ENCODE measurements at places on chromosomes 11 and 22.

DNA sequence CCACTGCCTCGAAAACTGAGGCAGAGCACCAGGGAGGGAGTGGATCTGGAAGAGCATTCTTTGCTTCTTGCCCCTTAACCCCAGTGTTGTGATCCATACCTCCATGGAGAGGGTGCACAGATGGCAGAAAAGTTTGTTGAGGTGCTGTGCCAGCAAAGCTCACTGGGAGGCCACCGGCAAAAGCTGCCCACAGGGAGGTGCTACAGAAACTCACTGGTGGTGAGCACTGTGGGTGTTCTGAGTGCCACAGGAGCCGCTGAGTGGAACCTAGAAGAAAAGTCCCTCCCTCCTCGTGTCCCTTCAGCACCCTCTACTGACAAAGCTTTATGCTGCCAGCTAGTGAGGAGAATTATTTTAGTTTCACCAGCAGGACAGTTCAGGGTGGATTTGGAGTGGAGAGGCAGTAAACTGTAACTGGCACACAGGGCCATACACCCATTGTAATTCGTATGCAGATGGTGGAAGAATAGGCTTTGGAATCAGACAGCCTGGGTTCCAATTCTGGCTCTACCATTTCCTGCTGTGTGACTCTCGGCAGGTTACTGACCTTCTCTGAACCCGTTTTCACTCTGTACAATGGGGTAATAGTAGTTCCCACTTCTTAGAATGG, 84.6 kb downstream of the SWAP70 start:
- DNase-seq = peak; percentile 25

- no peak for DNase-seq
Observed at GRCh38 chr11:788009-788640, 1.8 kb downstream of the CEND1 start.

GRCh38 chr11:125621995-125622394, 3.0 kb upstream of the CHEK1 start:
- DNase-seq = no peak

DNA sequence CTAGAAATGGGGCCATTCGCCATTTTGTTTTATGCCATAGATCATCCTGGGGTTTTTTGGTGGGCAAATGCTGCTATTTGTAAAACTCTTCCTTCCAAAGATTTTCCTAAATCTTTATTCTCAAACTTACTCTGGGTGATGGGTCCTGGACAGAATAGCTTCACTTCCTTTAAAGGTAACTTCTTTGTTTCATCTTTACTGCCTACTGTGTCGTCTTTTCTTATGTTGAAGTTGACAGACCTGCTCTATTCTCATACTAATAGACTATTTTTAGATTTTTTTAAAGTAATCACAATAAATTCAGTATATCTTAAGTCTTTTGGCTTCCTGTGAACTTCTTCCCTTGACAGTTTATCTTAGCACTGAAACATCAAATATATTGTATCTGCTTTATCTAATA, 98.6 kb downstream of the YAP1 start:
- no peak for DNase-seq

GRCh38 chr11:57493507-57494503, 21.7 kb downstream of the SLC43A1 start:
- peak; percentile 62 for DNase-seq

DNA sequence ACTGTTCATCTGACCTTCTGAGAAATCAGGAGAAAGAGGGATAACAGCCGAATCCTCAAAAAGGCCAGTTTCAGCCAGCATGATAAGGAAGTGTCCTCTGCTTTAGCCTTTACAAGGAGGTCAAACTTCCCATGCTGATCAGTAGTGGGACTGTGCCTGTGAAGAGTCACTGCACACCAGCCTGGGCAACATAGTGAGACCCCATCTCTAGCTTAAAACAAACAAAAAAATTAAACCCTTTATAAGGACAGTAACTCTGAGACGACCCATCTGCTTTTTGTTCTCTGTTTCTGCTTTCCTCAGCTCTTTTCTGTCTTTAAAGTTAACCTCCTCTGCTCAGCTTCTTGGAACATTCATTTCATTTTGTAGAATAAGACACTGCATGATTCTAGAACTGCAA, 49.7 kb downstream of the SCGB1A1 start:
- DNase-seq = no peak

- no peak for DNase-seq
Observed at GRCh38 chr22:38949889-38950405, 7.5 kb upstream of the APOBEC3A start.

GRCh38 chr22:47158457-47158856, 396.0 kb downstream of the TBC1D22A start:
- DNase-seq = no peak

- no peak for DNase-seq
Observed at GRCh38 chr11:75931124-75931523, 116.1 kb downstream of the UVRAG start.

GRCh38 chr11:65565624-65566453, 4.4 kb upstream of the ZNRD2 start:
- no peak for DNase-seq

DNA sequence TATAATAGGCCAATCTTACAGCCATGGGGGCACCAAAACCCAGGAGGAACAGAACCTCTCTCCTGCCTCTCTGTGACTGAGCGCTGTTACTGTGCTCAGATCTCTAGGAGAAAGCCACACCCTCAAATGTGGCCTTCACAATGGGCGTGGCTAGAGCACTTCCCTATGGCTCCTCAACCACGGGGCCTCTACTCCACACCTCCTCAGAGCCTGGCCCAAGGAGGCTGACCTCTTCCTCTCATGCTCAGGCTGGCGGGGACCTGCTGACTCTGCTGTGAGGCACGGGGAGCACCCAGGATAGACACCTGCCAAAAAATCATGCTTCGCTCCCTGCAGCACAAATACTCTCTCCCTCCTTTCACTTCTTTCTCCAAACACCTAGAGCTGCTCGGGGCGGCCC, 41.0 kb downstream of the C11orf58 start:
- no peak for DNase-seq

GRCh38 chr11:68575025-68575665, 109.2 kb upstream of the GAL start:
- no peak for DNase-seq

DNA sequence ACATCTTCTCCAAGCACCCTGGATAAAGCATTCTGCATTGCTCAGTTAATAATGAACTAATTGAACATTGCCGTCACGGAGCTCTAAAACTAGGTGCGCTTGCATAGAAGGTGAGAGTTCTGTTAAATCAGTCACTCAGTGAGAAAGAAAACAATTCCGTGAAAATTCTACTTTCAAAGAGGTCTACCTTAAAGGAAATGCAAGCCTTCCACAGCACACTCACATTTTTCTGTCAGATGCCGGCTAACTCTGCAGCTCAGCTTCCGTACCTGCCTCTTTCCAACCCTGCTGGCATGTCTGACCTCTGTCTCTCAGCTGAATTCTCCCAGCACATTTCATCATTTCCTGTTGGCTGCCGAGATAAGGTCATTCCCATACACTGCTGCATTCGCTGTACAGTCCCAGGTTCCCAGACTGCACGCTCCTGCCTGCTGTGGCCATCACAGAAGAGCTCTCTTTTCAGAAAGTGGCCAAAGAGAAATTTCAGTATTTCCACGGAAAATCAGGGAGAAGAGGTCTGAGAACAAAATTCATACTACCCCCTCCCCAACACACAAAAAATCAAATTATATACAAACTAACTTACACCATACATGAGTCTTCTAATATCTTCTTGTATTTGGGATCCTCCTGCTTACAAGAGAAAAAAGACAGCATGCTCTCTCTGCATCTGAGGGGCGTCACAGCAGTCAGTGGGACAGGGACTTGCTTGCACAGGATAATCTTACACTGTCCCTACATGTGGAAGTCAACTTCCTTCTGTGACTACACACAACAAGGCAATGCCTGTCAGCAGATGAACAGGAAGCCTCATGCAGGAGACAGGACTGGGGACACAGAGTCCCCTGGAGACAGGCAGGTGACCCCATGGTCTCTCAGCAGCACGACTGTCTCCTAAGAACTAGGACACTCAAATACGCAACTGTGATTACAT, 55.1 kb downstream of the PACSIN2 start:
- no peak for DNase-seq

GRCh38 chr11:41713030-41713429, 253.6 kb upstream of the LRRC4C start:
- DNase-seq = no peak

- no peak for DNase-seq
Observed at GRCh38 chr22:17769716-17770082, 4.6 kb downstream of the BID start.

- no peak for DNase-seq
Observed at GRCh38 chr11:32153747-32154146, 62.9 kb downstream of the RCN1 start.

DNA sequence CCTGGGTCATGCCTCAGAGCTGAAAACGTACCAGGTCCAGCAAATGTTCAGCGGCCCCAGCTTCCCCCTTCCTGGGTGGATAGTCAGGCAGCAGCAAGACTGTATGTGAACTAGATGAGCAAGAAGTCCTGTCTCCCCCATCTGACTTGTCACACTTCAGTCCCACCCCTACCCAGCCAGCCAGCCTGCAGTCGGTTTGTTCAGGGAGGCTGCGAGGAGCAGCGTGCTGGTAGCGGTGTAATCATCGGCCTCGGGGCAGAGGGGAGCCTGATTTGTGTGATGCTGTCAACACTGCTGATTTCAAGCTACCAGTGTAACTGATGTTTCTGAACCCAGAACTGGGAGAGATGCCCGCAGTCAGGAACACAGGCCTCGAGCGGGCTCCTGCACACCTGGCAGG, 9.6 kb downstream of the TMEM258 start:
- no peak for DNase-seq

GRCh38 chr11:64566915-64567891, 23.8 kb upstream of the SLC22A12 start:
- no peak for DNase-seq

DNA sequence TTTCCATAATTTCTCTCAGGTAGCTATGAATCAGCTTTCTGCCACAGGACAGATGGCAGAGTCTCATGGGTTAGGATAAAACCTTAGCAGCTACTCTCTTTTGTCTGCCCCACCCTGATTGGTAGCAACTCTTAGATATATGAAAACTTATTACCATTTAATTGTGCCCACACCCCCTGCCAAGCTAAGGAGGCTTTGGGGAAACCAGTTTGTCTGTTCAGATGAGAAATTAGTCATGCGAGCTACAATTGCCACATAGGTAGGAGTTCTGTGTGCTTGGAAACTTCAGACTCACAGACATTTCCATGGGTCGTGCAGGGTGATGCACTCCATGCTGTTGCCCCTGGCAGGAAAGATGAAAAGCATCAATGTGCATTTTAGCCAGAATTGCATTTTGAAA, 39.9 kb downstream of the CD44 start:
- no peak for DNase-seq

DNA sequence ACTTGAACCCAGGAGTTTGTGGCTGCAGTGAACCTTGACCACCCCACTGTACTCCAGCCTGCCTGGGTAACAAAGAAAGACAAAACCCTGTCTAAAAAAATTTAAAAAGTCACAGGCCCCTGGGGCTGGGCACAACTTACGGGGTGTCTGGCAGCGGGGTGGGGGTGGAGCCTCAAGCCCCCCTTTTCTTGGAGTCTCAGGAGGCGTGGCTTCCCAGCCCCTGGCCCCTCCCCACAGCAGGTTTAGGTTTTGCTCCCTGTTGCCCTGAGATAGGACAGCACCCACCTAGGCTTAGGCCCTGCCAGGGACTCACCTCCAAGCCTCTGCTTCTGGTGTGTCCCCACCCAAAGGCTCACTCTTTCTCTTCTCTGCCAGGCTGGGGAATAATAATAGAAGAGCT, 22.4 kb downstream of the MGAT3 start:
- no peak for DNase-seq

Measured in activated effector memory CD4-positive, alpha-beta T cell treated with Interleukin-2 at 50 U/mL for 16 hours (primary cell).